ENCODE measurements at places on chromosomes 4 and X. TPM values are rescaled to one million over a fixed set of nuclear protein-coding genes. Genes with fewer than 3 reads are reported as not detected.

DNA sequence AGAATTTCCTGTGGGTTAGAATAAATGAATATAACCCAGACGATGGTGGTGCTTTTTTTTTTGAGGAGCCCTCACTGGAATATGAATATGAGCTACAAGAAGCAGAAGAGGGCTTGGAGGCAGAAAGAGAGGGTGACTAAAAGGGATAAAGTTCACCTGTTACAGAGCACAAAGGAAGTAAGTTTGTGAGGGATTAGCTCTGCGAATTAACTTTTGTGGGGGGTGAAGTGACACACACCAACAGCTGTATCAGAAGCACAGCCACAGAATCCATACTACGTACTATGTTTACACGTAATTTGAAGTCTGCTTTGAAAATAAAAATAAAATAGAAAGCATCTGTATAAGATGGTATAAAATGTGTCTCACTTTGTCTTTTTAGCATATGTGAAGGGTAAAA lies 963.6 kb upstream of the DIAPH2 start:
- DNase-seq: no peak

DNA sequence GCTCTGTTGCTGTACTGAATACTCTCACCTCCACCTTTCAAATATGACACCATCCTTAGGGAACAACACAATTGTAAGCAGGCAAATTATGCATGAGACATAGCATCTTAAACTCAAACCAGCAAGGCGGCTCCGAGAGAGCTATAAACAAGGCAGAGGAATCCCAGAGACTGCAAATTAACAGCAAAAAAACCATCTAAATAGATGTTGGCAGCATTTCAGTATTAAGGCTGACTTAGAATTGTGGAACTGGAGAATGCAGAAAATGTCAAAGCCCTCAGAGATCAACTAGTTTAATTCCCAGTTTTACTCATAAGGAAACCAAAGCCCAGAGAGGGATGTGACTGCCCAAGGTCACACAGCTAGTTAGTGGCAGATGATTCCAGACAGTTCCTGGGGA lies 37.2 kb upstream of the SPANXC start:
- DNase-seq: no peak

DNA sequence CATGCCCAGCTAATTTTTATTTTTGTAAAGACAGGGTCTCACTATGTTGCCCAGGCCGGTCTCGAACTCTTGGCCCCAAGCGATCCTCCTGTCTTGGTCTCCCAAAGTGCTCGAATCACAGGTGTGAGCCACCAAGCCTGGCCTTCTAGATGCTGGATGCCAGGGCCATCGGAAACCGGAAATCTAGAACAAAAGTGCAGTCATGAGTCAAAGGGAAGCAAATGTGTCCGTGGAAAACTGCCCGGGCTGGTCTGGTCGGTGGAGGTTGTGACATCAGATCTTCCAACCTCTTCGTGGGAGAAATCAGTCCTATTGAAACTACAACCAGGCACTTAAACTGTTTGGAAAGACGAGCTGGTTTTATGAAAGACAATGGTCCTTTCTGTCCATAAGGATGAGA lies 92.3 kb upstream of the SHOX start:
- no peak for DNase-seq

Gene LARP1B
- total RNA-seq: 12.8 TPM

GRCh38 chrX:1392376-1393068 lies 609 bp upstream of the SLC25A6 start:
- DNase-seq: no peak

DNA sequence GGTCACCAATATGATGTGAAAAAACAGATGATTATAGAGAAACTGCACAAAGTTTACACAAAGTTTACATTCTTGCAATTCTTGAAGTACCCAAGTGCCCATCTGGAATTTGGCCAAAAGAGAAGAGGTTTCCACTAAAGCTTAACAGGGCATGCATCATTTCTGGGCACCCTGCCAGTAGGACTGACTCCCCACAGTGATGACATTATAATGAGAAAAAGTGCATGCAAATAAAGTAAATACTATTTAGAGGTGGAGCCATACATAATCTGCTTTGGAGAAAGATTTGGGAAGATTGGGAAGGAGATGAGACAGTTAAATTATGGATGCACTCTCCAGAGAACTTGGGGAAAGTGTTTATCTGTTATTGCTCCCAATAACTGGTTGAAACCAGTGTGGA lies 93.7 kb upstream of the TRPC3 start:
- no peak for DNase-seq

- no peak for DNase-seq
Measured at GRCh38 chr4:122073615-122074014, 78.5 kb upstream of the BLTP1 start.

GRCh38 chrX:11137543-11138139 lies 26.5 kb downstream of the HCCS start:
- no peak for DNase-seq

All from activated naive CD8-positive, alpha-beta T cell treated with anti-CD3 and anti-CD28 coated beads, Interleukin-2, amount 10 ng/mL, durations not matched to agents 7 days and 5 days (primary cell).